ENCODE measurements at places on chromosomes 11 and 22. TPM values are rescaled to one million over a fixed set of nuclear protein-coding genes. Genes with fewer than 3 reads are reported as not detected.

DNA sequence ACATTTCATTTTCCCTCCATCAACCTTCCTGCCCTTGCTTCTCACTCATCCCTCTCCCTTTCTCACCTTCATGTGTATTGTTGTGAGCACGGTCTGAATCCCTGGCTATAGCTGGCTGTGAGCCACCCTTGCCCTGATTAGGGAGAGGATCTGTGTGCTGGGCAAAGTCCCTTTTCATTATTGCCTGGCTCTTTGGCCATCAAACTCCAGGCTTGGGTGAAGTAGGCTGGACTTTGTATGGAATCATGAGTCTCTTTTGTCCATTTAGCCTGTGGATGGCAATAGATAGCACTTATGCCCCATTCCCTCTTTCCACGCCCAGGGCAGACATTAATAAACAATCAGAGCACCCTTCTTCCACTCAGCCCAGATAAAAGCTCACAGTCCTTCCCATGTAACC is 6.7 kb downstream of the MYO18B start:
- H3K27ac ChIP-seq: no peak overlapping the region
- H3K4me3 ChIP-seq: no peak overlapping the region
- no peaks in the 10 kb centered on the region for H3K27me3 ChIP-seq
- no peaks in the 10 kb centered on the region for H3K36me3 ChIP-seq
- peaks cover 4% of the 10 kb centered on the region for H3K4me1 ChIP-seq

GRCh38 chr11:33690290-33691065 is 10.1 kb downstream of the C11orf91 start:
- peak overlapping the region; percentile 80 for H3K27ac ChIP-seq
- DNase-seq: peak; percentile 99
- no peaks in the 10 kb centered on the region for H3K36me3 ChIP-seq
- no peak overlapping the region for H3K4me3 ChIP-seq

- DNase-seq: peak; percentile 62
- H3K27me3 ChIP-seq: no peaks in the 10 kb centered on the region
- H3K36me3 ChIP-seq: no peaks in the 10 kb centered on the region
- no peak overlapping the region for H3K4me3 ChIP-seq
Observed at GRCh38 chr22:44658311-44658953, 43.6 kb upstream of the PRR5 start.

- H3K27ac ChIP-seq: no peak overlapping the region
- no peaks in the 10 kb centered on the region for H3K36me3 ChIP-seq
- peaks cover 21% of the 10 kb centered on the region for H3K27me3 ChIP-seq
- H3K4me3 ChIP-seq: no peak overlapping the region
Observed at GRCh38 chr11:69534166-69534530, 52.7 kb downstream of the LINC01488 start.

DNA sequence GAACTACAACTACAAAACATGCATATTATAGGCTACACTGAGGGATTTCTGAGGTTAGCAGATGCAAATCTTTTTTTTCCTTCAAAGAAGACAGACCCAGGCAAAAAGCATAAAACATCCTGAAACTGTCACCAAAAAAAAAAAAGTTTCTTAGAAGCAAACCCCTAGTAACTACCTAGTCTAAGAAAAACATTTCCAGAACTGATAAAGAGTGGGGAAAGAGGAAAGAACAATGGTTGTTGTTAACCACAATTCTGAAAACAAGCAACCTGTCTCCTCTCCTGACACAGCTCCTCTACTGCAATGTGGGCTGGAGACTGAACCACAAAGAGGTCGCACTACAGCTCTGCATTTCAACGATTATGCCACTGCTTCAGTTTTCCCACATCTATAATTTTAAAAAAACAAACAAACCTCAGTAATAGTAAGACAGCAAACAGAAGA is 15.0 kb downstream of the DENND5A start:
- peaks cover 5% of the 10 kb centered on the region for H3K36me3 ChIP-seq
- H3K4me1 ChIP-seq: 0 out of 2 replicates have a peak, but pooled peaks cover 1% of the 10 kb centered on the region
- no peak overlapping the region for H3K4me3 ChIP-seq
- no peak overlapping the region for H3K27ac ChIP-seq

DNA sequence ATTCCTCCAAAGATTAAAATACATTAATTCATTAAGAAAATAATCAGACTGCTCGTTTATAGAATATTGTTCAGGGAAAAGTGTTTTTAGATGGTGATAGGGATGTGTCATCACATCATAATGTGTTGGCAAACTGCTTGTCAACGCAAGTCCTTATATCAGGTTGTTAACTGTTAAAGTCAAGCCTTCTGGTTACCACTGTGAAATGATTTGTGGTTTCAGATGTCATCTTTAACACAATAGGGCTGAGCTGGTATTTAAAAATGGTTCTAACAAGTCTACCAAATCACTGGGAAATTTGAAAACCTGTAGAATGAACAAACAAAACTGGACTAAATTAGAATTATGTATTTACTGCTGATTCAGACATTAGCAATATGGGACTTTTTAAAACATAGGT is 2.4 kb upstream of the MMP13 start:
- no peak overlapping the region for H3K27ac ChIP-seq
- DNase-seq: no peak
- H3K4me1 ChIP-seq: no peaks in the 10 kb centered on the region
- H3K4me3 ChIP-seq: no peak overlapping the region

GRCh38 chr11:19525276-19525675 is 187.4 kb upstream of the NAV2 start:
- no peak overlapping the region for H3K4me3 ChIP-seq
- DNase-seq: no peak
- H3K27ac ChIP-seq: no peak overlapping the region
- no peaks in the 10 kb centered on the region for H3K36me3 ChIP-seq

- no peaks in the 10 kb centered on the region for H3K27me3 ChIP-seq
- no peak for DNase-seq
- H3K36me3 ChIP-seq: peaks cover 44% of the 10 kb centered on the region
- H3K27ac ChIP-seq: no peak overlapping the region
- H3K4me1 ChIP-seq: no peaks in the 10 kb centered on the region
Observed at GRCh38 chr22:29530716-29531115, 22.8 kb downstream of the THOC5 start.

DNA sequence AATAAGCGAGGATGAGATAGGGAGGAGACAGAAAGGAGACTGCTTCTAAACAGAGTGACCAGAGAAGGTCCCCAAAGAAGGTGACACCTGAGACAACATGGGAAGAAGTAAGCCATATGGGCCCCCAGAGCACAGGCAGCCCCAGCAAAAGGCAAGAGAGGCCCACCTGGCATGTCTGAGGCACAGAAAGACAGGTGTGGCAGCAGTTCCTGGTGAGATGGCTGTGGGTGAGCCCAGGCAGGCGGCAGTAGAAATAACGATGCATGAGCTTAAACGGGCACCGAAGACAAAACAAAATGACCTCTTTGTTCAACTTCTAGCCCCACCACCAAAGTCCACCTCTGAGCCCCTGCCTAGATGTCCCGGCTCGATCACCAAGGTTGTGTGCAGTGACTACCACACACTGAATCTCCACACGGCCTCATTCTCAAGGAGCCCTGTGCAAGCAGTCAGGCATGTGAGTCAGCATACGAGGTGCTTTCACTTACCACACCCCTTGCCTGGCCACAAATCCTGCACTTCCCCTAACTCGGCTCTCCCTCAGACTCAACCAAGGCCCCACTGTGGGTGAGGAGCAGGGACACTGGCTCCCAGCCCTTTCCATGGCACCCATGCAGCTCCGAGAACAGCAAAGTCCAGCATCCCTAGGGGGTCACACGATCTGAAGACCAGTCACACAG is 77.6 kb downstream of the PACSIN2 start:
- no peaks in the 10 kb centered on the region for H3K36me3 ChIP-seq
- DNase-seq: peak; percentile 87
- no peaks in the 10 kb centered on the region for H3K27me3 ChIP-seq

DNA sequence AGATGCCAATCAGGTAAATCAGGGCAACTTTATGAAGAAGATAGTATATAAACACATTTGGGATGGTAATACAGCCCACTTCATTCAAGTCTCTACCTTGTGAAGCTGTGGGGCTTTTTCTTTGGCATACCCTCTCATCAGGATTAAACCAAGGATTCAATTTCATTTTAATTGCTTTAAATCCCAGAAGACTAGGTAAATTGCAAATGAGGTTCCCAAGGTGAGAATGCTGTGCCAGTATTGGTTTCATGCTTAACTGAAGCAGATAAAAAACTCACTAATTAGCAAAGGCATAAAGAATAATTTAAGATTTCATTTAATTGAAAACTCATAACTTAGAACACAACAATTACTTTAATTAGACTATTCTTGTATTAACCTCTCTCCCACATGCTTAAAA is 1218.1 kb downstream of the FAM181B start:
- no peaks in the 10 kb centered on the region for H3K36me3 ChIP-seq
- DNase-seq: no peak
- H3K4me1 ChIP-seq: no peaks in the 10 kb centered on the region
- no peak overlapping the region for H3K4me3 ChIP-seq
- H3K27me3 ChIP-seq: no peaks in the 10 kb centered on the region

- DNase-seq: no peak
- H3K27ac ChIP-seq: no peak overlapping the region
- H3K4me3 ChIP-seq: no peak overlapping the region
- no peaks in the 10 kb centered on the region for H3K36me3 ChIP-seq
- peaks cover 2% of the 10 kb centered on the region for H3K4me1 ChIP-seq
- peaks cover 34% of the 10 kb centered on the region for H3K27me3 ChIP-seq
Observed at GRCh38 chr11:72217841-72218240, 1.2 kb downstream of the FOLR2 start.

DNA sequence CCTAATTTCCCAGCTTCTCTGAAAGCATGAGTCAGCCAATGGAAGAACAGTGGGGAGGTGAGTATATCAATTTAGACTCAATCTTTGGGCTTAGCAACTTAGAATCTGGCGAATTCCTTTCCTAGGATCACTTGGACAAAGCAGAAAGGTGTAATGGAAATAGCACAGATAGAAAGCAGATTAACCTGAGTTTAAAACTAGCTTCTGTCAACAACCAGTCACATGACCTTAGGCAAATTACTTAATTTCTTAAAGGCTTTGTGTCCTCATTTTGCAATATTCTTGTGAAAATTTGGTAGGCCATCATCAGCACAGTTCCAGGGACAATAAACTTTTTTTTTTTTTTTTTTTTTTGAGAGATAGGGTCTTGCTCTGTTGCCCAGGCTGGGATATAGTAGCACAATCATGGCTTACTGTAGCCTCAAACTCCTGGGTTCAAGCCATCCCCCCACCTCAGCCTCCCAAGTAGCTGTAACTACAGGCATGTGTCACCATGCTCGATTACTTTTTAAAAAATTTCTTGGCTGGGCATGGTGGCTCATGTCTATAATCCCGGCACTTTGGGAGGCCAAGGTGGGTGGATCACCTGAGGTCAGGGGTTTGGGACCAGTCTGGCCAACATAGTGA is 40.8 kb upstream of the PCF11 start:
- H3K27ac ChIP-seq: no peak overlapping the region
- no peak overlapping the region for H3K4me3 ChIP-seq
- DNase-seq: no peak
- H3K4me1 ChIP-seq: peaks cover 14% of the 10 kb centered on the region
- peaks cover 4% of the 10 kb centered on the region for H3K27me3 ChIP-seq
- no peaks in the 10 kb centered on the region for H3K36me3 ChIP-seq

DNA sequence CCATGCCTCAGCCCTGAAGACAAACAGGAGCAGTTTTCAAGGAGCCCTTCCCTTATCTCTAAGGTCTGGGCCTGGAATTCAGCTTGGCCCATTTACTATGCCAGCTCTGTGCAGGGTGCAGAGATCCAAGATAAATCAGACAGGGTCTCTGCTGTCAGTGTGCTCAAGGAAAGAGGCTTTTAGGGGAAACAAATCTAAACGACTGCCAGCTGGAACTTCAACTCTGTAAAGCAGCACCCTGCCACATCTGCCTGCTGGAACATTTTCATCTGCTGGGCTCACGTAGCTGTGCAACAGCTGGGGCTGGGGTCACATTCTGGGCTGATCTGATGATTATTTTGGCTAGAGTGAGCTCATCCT is 19.8 kb upstream of the EHF start:
- H3K27ac ChIP-seq: peak overlapping the region; percentile 53
- H3K36me3 ChIP-seq: no peaks in the 10 kb centered on the region
- peaks cover 18% of the 10 kb centered on the region for H3K4me1 ChIP-seq

- H3K27ac ChIP-seq: no peak overlapping the region
- H3K4me3 ChIP-seq: peak overlapping the region; percentile 22
- H3K27me3 ChIP-seq: peaks cover 8% of the 10 kb centered on the region
Observed at GRCh38 chr11:43933608-43934551, 8.6 kb upstream of the C11orf96 start.

DNA sequence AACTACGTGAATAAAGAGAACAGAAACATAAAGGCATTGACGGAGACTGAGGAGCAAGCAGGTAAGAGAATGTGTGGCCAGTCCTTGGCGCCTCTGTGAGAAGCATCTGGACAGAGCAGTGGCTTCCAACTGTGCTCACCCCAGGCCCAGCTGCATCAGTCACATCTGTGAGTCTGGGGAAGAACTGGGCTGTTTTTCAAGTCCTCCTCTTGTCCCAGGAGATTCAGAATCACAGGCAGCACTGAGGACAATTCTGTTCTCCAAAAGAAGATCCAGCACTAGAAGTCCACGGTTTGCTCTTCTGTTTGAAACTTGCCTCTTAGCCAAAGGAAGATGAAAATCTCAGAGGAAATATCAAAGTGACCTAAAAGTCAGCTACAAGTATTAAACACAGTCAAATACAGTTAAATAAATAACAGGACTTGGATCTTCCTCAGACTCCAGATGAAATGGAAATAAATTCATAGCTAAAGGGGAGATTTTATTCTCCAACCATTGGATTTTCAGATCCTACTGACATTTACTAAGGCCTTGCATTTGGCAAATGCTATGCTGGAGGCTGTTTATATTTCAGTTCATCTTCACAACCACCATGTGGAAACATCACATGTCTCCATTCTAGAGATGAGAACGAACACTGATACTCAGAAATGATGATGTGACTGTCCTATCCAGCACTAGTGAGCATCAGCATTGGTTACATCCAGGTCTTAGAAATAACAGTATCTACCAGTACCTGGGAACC is 14.1 kb downstream of the FAM181B start:
- H3K4me1 ChIP-seq: no peaks in the 10 kb centered on the region
- H3K27ac ChIP-seq: no peak overlapping the region
- H3K36me3 ChIP-seq: no peaks in the 10 kb centered on the region
- H3K27me3 ChIP-seq: peaks cover 10% of the 10 kb centered on the region
- no peak for DNase-seq
- H3K4me3 ChIP-seq: no peak overlapping the region

DNA sequence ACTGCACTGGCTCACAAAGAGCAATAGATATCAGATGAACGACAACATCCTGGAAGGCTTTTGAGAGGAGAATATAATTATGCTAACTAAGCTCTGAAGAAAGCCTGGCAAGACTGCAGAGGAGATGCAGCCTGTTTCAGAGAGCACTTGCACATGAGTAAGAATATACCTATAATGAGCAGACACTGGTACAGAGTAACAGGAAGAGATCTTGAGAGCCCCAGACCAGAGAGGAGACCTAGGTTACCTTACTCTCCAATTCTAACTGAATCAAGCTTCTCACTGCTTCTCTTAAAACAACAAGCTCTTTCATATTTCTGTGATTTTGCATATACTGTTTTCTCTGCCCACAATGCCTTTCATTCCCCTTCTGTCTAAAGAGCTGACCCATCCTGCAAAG is 66.5 kb downstream of the FAM168A start:
- no peak overlapping the region for H3K4me3 ChIP-seq
- no peak overlapping the region for H3K27ac ChIP-seq
- no peaks in the 10 kb centered on the region for H3K27me3 ChIP-seq
- H3K4me1 ChIP-seq: peaks cover 11% of the 10 kb centered on the region

GRCh38 chr22:44012162-44012561 is 11.9 kb upstream of the PARVB start:
- no peaks in the 10 kb centered on the region for H3K4me1 ChIP-seq
- no peak overlapping the region for H3K4me3 ChIP-seq
- H3K27me3 ChIP-seq: no peaks in the 10 kb centered on the region
- no peaks in the 10 kb centered on the region for H3K36me3 ChIP-seq

Gene TPBGL
- total RNA-seq: not detected

Gene SLC22A9
- not detected for total RNA-seq

Gene TMEM45B
- total RNA-seq: not detected

Gene HTR3B
- not detected for total RNA-seq

Gene DGCR6L
- total RNA-seq: 68.6 TPM

Measured in IMR-90 (cell line).